ENCODE measurements at places on chromosomes 16 and 17.

GRCh38 chr17:38598536-38598935 lies 7.2 kb downstream of the SRCIN1 start:
- no peak for DNase-seq

- peak; percentile 73 for DNase-seq
These were observed 25.5 kb downstream of the NSMCE1 start for GRCh38 chr16:27242868-27243590.

- no peak for DNase-seq
These were observed 100.3 kb downstream of the IRX5 start for GRCh38 chr16:55030944-55031343.

GRCh38 chr17:76686538-76687297 lies 24.0 kb downstream of the MXRA7 start:
- no peak for DNase-seq

DNA sequence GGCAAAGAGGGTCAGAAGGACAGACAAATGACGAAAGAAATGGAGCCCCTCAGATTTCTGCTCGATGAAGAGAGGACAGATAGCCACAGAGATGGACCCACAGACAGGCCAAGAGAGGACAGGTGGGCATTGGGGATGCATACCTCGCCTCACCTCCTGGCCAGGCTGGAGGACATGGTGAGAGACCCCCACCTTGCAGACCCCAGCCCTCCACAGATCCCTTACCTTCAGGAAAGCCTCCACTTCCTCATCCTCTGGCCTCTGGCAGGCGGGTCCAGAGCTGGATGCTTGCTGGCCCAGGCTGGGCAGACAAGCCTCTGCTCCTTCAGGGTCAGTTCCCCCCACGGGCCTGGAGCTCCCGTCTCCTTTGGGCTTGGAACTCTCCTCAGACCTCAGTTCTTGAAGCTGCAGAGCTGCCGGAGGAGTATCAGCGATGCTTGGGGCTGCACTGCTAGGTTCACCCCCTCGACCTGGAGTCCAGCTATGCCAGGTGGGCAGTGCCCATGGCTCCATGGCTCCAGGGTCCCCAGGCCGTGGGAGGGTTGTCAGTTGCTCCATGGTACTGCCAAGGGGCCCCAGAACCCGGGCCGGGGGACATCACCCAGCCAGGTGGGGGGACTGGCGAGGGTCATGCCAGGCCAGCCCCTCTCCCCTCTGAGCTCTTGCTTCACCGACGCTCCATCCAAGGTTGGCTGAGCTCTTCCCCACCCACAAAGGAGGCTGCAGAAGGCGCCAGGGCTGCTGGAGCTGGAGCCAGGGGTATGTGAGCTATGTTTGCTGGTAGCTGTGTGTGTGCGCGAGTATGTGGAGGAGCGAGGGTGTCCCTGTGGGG lies 1.0 kb downstream of the TSPOAP1 start:
- no peak for DNase-seq

- DNase-seq: peak; percentile 85
These were observed 1.0 kb downstream of the EEF2K start for GRCh38 chr16:22206842-22207714.
